ENCODE measurements at places on chromosomes 6 and 20.
A peak's percentile ranks its signal among the peaks of the same experiment; 100 is the strongest.

GRCh38 chr6:135797361-135797760 lies 54.1 kb upstream of the PDE7B start:
- no peak for DNase-seq

DNA sequence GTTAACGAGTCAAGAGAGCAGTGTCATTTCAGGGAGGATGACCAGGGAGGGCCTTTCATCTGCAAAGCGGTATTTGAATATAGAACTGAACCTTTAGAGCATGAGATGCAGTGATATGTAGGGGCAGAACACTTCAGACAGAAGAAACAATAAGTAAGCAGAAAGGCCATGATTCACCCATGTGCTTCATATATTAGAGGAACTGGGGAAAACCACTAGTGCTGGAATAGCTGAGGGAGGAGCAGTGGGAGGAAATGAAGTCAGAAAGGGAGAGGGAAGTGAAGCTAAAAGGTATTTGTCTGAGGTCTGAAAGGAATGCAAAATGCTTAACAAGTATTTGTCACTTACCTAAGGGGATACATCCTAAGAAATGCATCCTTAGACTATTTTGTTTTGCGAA lies 391.2 kb downstream of the ADGRB3 start:
- no peak for DNase-seq

- no peak for DNase-seq
Measured at GRCh38 chr6:127076466-127076865, 42.0 kb upstream of the RSPO3 start.

DNA sequence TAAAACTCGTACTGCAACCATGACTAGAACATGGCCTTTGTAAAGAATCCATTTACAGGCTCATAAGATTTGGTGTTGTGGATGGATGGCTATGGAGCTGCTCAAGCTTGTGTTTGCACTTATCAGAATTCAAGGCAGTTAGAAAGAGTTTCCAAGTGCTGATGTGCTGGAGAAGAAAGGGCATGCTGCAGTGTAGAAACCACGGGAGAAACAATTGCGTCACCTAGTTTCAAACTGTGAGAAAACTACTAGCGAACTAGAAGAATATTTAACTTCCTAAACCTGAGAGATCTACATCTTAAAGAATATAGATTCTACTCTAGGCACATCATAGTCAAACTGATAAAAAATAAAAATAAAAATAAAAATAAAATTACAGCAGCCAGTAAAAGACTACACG lies 116.2 kb downstream of the SGK1 start:
- DNase-seq = no peak

GRCh38 chr6:46468403-46469010 lies 22.7 kb downstream of the RCAN2 start:
- DNase-seq = no peak

- no peak for DNase-seq
Measured at GRCh38 chr20:35466856-35467255, 11.5 kb downstream of the CEP250 start.

DNA sequence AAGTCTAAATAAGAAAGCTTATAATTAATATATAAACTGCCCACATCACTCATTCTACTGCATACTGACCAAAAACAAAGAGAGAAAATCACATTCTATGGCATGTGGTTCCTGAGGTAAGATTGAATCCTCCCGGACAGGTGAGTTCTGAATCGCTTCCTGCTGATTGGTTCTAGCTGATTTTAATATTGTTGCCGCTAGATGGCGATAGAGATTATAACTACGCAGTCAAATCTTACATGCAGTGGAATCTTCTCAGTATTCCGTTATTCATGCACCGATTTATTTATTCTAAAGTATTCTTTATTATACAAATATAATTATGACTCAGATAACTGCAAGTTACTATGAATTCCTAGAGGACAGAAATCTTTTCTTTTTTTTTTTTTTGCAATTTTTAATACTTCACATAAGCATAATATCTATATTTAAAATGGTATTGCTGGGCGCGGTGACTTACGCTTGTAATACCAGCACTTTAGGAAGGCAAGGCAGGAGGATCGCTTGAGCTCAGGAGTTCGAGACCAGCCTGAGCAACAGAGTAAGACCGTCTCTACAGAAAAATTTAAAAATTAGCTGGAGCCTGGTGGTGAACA lies 24.2 kb upstream of the TMX4 start:
- DNase-seq = peak; percentile 38

- no peak for DNase-seq
Measured at GRCh38 chr20:57224641-57225138, 41.8 kb downstream of the BMP7 start.

GRCh38 chr6:26660000-26660361 lies 435 bp upstream of the ZNF322 start:
- no peak for DNase-seq

GRCh38 chr6:162750776-162751175 lies 23.0 kb downstream of the PACRG start:
- no peak for DNase-seq

GRCh38 chr6:135372758-135373157 lies 124.8 kb downstream of the AHI1 start:
- no peak for DNase-seq

- DNase-seq = no peak
Measured at GRCh38 chr6:167839343-167839742, 12.6 kb downstream of the AFDN start.

GRCh38 chr6:33075208-33075567 lies 602 bp upstream of the HLA-DPB1 start:
- no peak for DNase-seq

- DNase-seq = no peak
Measured at GRCh38 chr6:36198986-36199385, 2.4 kb downstream of the BRPF3 start.

GRCh38 chr6:53691667-53692133 lies 26.1 kb upstream of the KLHL31 start:
- DNase-seq = no peak

GRCh38 chr6:15870333-15871043 lies 207.7 kb upstream of the DTNBP1 start:
- DNase-seq = no peak

DNA sequence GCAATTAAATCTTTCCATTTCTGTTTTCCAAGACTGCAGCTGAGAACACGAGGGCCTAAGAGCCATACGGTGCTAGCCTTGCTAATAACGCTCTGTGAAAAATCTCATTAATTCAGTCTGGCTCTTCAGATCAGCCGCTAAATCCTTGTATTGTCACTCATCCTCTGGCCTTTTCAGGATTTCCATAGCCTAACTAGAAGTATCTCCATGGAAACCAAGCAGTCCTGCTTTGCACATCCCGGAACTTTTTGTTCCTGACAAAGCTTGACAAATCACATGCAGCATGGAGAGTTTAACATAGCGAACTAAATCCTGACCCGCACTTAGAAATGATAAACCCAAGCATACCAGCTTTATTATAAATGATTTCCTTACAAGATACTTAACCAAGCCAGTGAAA lies 383.7 kb downstream of the CD83 start:
- no peak for DNase-seq

- no peak for DNase-seq
Measured at GRCh38 chr20:3741836-3742458, 9.5 kb downstream of the HSPA12B start.

DNA sequence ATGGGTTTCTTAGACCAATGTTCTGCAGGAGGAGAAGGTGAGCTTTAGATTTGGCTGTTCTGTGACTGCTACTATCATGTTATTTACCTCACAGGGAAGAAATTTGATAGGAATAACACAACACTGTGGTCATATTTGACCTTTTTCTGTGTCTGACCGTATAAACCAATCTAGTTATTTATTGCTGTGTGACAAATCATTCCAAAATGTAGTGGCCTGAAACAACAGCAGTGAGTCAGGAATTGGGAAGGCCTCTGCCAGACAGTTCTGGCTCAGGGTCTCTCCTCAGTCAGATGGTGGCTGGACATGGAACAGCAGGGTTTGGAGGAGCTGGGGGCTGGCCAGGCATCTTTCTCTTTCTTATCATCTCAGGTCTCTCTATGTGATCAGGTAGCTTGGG lies 33.0 kb downstream of the RIPOR2 start:
- peak; percentile 29 for DNase-seq

DNA sequence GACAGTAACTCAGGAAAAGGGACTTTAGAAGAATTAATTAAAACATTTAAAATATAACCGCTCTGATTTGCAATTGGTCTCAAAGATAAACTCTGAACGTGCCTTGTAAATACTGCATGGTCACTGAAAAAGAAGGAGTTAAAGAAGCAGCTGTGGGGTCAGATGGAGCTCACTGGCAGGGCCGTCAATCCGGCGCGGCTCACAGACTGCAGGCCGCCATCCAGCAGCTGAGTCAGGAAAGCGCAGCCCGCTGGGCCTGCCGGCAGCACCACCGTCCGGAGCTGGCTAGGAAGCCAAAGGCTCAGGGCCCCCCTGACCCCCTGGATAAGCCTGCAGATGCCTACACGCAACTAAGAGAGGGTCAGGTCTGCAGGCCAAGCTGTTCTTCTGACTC lies 54.2 kb upstream of the FRMD1 start:
- no peak for DNase-seq

GRCh38 chr6:80946402-80946801 lies 806.1 kb downstream of the TENT5A start:
- no peak for DNase-seq

DNA sequence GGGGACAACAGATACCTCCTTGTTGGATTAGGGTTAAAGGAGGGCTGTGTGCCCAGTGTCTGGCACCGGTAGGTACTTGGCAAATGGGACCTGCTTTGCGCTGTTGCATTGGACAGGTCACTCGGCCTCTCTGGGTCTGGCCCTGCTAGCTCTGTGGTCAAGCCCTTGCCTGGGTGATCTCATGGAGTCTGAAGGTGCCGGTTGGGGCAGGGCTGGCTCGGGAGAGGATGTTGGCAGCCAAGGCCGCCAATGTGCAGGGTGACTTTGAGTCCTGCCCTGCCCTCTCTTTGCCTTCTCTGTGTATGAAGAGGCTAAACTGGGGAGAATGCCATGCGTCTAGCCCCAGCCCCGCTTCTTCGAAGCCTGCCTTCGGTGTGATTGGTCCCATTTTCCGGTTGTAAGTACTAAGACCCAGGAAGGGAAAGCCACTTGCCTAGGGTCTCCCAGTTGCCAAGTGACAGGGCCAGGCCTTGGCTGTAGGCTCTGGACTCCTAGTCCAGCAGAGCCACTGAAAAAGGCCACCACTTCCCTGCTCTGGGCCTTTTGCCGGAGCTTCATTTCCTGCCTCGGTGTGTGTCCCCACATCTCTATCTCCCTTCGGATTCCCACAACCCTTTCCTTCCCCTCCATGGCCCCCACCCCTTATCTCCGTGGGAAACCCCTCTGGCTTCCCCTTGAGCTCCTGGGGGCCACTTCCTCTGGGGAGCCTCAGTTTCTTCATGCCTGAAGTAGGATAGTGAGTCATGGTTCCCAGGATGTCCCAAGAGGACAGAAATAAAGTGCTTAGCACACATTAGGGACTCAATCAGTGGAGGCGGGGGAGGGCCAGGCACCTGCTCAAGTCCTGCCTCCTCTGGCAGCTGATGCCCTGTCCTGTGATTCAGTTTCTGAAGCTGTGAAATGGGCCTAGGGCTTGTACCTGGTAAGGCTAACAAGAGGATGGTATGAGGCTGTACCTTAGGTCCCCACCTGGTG lies 3.9 kb downstream of the SRC start:
- no peak for DNase-seq

DNA sequence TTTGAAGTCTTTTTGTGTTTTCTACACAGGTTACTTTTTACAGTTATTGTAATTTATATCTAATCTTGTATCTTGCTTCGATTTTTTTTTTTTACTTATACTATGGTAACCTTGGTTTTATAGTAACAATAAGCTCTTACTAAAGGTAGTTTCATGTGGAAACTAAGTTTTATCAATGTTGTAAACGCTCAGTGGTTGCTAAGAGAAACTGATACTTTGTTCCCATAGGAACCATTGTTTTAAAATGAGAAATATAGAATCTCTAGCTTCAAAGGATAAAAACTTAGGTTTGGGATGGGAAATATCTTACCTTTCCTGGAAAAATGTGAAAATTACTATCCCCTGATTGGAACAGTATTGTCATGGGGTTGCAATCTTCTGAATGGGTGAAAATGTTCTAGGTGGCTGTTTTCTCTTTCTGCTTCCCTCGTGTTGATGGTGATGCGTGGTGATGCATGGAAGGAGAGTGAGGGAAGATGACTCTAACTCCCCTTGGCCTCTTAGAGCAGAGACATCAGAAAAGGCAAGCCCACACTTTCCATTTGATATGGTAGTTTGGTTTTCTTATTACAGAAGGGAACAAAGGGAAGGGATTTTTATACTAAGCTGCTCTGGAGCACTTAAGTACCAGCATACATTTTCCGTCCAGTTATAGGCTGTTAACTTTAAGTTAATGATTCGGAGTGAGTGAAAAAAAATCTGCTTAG lies 23.5 kb upstream of the BACH2 start:
- DNase-seq = no peak

All from amniotic stem cell (primary cell).